ENCODE measurements at places on chromosomes 7 and 10. TPM values are rescaled to one million over a fixed set of nuclear protein-coding genes. Genes with fewer than 3 reads are reported as not detected.

The COL26A1 gene
- total RNA-seq = not detected

The HYAL4 gene
- not detected for total RNA-seq

The PDE6C gene
- not detected for total RNA-seq

The XRCC2 gene
- 10.3 TPM for total RNA-seq

The NEURL1 gene
- 1.3 TPM for total RNA-seq

The GRID1 gene
- 0.52 TPM for total RNA-seq

The MAGI2 gene
- total RNA-seq = 0.43 TPM

The LRRC17 gene
- total RNA-seq = 7.8 TPM

Measured in epithelial cell of proximal tubule (primary cell).